DMS 273 treated with DMSO at 0.1 percent for 48 hours (cell line): ENCODE measurements at places on chromosomes 11 and 22.

GRCh38 chr11:60208146-60208895 is 25.4 kb upstream of the MS4A6A start:
- DNase-seq, result no peak

DNA sequence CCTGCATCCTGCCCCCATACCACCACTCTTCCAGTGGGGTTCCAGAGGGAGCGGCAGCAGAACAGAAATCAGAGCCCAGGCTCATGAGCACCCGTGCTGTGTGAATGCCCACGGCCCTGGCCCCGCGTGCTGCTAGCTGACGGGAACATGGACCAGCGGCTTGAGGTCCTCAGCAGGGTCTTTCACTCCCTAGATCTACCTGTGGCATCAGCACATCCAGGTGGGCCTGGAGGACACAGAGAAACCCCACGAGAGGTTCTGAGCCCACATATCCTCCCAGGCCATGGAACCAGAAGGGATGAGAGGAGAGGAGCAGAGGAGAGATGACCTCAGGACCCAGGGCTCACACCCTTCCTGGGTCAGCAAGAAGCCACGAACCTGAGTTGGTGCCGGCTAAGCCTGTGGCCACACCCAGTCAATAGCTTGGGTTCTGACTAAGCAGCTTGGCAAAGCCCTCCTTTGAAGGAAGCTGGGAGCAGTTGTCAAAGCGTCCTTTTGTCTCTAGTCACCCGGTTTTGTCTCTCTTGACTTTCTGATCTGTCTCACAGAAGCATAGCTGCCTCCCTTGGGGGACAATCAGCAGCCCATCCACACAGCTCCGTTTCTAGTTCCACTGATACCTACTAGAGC is 89.3 kb upstream of the LMO1 start:
- DNase-seq, result no peak

DNA sequence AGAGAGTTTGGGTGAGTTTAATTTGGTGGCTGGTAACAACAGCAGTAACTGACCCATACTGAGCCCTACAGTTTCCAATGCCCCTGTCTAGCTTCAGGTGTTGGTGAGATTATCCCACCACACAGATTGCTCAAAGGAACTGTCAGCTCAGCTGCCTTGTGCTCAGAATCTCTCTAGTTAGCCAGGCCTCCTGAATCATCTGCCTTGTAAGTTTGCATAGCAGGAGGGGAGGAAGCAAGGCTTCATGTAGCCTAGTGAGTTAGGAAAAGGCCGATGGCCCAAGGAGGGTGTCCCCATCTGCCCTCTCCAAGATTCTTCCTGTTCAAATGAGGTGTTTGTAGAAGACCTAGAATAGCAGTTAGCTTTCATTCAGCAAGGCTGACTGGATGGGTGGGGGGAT is 74.3 kb downstream of the MICAL2 start:
- DNase-seq, result no peak

- DNase-seq, result peak; percentile 25
Measured at GRCh38 chr11:110962921-110963320, 250.7 kb upstream of the ARHGAP20 start.

GRCh38 chr11:9347100-9347499 is 32.7 kb upstream of the TMEM41B start:
- no peak for DNase-seq

- DNase-seq, result no peak
Measured at GRCh38 chr11:117678658-117679406, 118.2 kb downstream of the DSCAML1 start.

DNA sequence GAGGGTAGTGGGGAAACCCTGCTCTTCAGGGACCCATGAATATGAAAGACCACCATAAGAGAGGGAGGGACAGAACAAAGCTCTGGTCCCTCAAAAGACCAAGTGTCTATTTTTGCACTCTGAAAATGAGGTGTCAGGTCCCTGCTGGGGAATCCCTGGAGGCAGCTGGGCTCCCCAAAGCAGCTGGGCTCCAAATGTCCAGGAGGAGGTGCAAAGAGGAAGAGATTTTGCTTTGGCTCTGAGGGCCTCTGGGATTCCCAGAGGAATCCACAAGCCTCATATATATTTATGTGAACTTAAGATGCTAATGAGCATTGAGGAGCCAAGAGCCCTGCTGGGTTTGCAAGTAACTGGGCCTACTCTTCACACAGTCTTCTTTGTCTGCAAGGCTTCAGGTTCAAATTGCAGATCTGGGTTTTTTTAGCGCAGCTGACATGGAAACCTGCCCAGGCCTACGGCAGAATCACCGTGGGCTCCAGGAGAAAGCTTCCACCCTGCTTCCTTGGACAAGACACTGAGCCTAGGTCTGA is 26.0 kb downstream of the CLMP start:
- DNase-seq, result peak; percentile 27

- no peak for DNase-seq
Measured at GRCh38 chr11:129208863-129209262, 16.7 kb upstream of the ARHGAP32 start.

DNA sequence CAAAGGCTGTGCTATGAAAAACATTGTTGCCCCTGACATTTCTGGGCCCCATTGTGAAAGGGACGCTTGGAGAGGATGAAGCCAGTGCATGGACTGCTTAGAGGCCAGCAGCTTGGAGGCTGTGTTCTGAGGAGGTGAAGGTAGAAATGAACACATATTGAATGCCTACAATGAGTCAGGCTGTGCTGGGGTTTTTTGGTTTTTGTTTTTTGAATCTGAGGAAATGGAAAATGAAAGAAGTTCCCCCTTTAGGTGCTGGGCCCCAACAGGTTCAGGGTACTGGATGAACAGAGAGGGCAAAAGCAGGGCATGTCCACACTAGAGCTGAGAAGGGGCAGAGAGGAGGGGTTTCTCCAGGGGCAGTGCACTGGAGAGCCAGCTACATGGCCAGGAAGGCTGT is 166.1 kb upstream of the API5 start:
- no peak for DNase-seq

- peak; percentile 65 for DNase-seq
Measured at GRCh38 chr11:66325263-66325671, 8.4 kb upstream of the CD248 start.

DNA sequence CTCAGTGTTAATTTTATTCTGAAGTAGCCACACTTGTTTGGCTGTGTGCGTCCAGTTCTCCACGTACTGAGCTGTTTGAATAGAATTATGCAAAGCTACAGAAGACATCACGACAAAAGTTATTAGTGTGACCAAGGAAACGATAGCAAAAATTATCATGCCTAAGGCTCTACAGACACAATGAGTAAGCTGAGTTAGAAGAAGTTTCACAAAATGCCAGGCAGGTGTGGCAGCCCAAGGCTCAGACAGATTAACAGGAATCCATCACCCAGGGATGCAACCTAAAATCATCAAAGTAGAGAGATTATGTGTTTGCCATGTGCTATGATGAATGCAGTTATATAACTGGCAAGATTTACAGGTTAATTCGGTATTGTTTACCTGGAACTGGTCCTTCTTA is 73.1 kb upstream of the INCENP start:
- no peak for DNase-seq

- DNase-seq, result no peak
Measured at GRCh38 chr11:102729849-102730815, 5.4 kb upstream of the MMP8 start.

GRCh38 chr11:43687120-43687791 is 6.7 kb downstream of the HSD17B12 start:
- DNase-seq, result no peak

DNA sequence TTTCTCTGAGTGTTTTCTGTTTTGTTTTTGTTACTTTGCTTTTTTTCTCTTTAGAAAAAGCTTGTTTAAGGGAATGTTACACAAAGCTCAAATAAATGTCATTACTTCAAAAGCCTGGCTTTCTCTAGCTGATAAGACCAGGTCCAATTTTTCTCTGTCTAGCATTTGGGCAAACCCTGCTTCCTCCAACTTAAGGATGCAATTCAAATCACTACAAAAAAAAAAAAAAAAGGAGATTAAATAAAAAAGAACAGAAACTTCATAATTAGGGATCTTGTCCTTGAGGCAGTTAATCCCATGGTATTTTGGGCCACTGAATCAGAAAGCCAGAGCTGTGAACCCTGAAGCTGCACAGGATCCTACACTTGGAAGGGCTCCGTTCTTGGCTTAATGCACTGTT is 480.8 kb upstream of the KIRREL3 start:
- no peak for DNase-seq
